ENCODE measurements at places on chromosomes 6 and 20.
A peak's percentile ranks its signal among the peaks of the same experiment; 100 is the strongest.

DNA sequence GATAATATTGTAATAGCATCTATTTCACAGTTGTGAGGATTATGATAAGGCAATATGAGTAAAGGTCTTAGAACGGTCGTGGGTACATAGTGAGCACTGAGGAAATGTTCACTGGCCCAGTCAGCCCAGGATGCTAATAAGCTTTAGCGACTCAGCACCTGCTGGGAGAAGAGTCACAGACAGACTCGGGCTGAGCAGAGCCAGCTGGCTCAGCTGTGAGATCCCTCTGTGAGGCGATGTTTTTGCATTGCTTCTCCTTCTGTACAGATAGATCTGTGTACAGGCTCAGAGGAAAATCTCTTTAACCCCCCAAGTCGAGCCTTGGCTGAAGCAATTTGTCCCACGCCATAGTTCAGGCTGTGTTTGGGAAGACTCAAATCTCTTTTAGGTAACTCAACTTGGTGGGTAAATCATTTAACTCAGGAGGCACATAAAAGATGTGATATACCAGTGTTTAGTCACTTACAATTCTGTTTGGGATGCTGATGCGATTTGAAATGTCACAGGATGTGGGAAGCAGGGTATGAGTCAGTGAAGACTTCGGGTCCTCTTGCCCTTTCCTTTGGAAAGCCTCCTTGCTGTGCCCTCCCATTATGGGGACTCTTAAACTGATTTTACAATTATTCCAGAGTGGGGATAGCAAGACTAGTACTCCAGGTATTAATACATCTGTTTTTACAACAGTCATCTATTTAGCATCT is 53.1 kb downstream of the PHACTR1 start:
- DNase-seq: no peak

- no peak for DNase-seq
Measured at GRCh38 chr6:127832381-127832780, 68.5 kb downstream of the THEMIS start.

GRCh38 chr6:120764312-120764711 is 570.0 kb downstream of the TBC1D32 start:
- DNase-seq: no peak

DNA sequence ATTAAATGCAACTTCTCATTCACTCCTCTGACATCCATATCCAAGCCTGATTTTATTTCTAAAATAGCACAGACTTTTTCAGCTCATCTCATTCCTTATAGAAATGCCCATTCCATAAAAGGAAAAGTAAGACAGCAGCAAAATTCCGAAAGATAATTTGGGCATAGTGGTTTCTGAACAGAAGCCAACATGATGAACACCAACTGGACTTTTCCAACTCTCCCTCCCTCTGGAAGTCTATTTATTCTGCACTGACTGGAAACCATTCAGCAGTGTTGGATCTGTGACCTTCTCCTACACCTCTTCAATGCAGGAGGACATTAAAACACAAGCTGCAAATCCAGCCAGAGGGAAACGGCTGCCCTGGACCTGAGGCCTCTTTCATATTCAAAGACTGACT is 306.2 kb upstream of the NT5E start:
- no peak for DNase-seq

- DNase-seq: no peak
Measured at GRCh38 chr6:121434037-121434770, 1.2 kb upstream of the GJA1 start.

DNA sequence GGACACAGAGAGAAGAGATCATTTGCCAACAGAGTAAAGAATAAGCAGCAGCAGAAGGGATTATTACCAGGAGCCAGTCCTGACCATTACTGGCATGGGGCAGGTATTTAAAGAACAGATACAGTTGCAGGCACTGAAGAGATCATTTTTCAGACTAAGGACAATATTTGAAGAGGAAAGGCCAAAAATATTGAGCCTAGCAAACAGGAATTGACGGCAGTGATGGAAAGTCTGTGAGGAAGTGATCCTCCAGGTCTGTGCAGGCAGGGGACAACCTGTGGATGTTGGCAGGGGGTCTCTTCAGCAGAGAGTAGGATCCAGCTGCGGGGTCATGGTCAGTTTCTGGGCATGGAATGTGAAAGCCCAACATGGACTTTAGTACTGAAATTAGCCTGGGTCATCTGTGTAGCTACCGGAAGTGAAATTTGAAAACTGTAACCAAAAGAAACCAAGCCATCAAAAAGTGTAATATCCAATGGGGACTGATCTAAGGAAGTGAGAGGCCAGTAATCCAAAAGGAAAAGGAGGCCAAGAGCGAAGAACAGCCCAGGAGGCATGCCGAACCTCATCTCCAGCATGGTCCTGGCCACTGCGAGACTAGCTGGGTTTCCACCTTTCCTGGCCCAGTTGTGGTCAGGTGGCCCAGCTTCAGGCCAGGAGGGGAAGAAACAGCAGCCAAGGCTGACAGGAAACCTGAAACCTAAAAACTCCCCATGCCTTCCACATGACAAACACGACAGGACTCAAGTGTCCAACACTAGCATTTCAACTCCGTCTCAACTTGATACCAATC is 115.1 kb upstream of the TNFAIP3 start:
- peak; percentile 65 for DNase-seq

GRCh38 chr20:41061155-41061554 is 32.5 kb downstream of the TOP1 start:
- no peak for DNase-seq

DNA sequence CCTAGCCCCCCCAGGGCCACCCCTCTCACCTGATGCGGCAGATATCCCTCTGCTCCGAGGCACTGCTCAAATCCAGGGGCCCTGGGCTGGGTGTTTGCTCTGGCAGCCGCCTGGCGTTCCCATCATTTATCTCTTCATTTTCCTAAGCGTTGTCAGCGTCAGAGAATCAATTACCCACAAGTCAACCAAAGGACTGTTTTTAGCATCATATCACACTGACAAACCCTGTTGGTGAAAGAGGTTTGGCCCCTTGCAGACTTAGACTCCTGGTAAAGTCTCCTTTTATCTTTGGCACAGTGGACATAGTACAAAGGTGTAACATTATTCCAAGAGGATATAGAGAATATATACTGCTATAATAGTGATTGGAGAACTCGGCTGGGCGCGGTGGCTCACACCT is at the start of gene GHRH:
GHRH (minus strand) TSS at position 101 of the 400 bp plus-strand sequence. CDS start 4,925 bp downstream, outside the sequence.
- no peak for DNase-seq

DNA sequence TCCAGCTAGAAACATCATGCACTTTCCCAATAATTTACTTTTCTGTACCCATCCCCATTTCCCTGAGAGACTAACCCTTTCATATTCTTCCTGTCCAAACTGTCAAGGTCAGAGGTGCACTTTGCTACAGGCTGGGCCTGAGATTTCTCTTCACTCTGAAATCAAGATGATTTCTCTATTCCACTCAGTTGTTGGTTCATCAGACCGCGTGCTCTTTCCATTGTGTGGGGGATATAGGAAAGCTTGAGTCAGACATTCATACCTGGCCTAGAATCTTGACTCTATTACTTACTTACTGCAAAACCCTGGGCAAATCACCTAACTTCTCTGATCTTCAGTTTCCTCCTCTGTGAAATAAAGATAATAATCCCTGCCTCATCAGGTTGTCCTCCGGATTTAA is 4.7 kb upstream of the ZDHHC14 start:
- no peak for DNase-seq

DNA sequence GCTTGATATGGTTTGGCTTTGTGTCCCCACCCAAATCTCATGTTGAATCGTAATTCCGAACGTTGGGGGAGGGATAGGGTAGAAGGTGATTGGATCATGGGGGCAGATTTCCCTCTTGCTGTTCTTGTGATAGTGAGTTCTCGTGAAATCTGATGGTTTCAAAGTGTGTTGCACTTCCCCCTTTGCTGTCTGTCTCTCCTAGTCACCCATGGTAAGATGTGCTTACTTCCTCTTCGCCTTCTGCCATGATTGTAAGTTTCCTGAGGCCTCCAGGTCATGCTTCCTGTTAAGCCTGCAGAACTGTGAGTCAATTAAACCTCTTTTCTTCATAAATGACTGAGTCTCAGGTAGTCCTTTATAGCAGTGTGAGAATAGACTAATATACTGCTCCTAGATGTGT is 19.9 kb downstream of the PFDN4 start:
- no peak for DNase-seq

- no peak for DNase-seq
Measured at GRCh38 chr6:16482702-16483314, 244.4 kb downstream of the GMPR start.

GRCh38 chr6:143419526-143419925 is 31.0 kb downstream of the ADAT2 start:
- DNase-seq: no peak

DNA sequence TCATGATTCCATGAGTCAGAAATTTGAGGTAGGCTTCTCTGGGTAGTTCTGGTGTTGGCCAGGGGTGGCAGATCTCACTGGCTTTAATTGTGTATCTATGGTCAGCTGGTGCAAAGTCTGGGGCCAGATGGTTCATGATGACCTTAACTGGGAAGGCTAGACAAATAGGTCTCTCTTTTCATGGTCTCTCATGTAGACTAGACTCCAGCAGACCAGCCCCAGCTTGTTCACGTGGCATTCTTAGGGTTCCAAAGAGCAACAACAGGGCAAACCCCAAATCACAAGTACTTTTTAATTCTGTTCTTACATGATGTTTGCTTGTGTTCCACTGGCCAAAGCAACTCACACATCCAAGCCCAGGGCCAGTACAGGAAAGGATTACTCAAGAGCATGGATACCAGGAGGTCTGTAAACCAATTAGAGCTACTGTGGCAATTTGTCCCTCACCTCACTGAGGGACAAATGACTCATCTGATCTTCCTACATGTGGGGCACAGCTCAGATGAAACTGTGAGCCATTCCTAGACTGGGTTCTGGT is 79.5 kb upstream of the PBOV1 start:
- DNase-seq: no peak

- peak; percentile 37 for DNase-seq
Measured at GRCh38 chr6:137309078-137309762, 90.0 kb upstream of the IFNGR1 start.

- no peak for DNase-seq
Measured at GRCh38 chr20:19918965-19919329, 98.2 kb upstream of the NAA20 start.

DNA sequence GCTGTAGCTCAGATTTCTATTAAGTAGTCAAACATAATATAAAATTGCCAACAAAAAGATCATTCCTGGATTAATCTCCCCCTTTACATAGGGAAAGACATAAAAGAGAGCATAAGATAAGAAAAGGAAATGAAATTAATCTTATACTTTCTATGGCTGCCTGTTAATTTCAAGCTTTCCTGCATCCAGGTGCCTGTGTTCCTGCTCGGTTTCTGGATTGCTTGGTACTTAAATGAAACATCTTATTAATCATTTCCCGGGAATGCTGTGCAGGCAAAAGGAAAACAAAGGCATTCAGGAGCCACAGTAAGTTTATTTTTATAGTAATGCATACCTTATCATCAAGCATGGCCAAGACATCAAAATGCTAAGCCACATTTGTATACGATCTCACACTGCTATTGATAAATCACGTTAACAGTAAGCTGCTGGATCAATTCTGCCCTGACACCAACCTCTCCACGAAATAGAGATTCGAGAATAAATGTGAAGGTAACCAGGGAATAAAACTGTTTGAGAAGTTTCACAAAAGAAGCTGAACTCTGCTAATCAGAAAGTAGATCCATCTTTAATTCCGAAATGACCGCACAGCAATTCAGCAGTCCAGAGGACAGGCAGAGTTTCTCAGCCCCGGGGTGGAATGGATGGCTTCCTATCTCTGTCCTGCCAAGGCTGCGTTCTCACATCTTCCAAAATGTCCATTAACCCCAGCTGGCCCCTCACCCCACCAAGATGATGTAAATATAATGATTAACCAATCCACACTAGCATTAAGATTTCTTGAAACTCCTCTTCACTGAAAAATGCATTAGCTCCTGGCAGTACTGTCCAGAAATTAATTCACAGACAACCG is 32.6 kb upstream of the APCDD1L start:
- no peak for DNase-seq

DNA sequence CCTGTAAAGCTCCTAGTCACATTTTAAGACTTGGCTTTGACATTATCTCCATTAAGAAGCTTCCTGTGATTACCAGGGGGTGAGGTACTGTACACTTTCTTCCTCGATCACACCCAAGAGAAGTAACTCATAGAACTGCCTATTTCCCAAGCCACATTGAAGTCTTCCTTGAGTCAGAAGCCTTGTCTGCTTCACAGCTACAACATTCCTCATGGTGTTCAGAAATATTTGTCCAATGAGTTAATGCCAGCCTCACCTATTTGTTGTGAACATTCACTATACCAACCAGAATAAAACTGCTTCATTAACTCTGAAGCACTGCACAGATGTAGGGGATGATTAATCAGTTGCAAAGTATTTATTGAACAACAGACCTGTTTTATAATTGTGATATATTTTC is 622.3 kb downstream of the PTPRT start:
- no peak for DNase-seq

- no peak for DNase-seq
Measured at GRCh38 chr6:3757241-3757641, 5.7 kb upstream of the PXDC1 start.

DNA sequence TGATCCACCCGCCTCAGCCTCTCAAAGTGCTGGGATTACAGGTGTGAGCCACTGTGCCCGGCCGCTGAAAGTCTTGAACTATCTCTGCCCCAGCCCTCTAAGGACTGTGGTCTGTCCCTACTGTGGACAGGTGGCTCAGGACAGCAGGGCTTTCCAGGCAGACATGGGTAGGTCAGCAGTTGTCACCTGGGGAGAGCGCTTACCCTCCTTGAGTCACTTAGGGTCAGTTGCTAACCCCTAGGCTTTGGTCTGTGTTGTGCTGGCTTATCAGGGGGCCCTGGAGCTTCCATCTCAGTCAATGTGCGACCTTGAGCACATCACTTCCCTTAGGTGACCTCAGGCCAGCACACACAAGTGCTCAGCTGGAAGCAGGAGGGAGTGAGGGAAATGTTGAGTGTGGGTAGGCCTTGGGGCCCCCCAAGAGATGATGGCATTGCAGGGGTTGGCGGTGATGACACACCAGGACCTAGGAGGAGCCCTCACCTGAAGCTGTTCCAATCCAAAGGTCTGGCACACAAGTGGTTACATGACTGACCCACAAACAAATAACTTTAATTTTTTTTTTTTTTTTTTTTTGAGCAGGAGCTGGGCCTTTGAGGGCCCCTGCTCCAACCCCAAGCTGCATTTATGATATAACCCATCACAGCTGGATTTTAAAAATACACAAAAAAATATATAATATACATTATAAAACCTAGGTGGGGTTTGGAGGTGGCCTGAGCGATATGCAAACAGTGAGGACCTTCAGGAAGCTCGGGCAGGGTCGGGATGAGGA is 5.1 kb downstream of the RPL10A start:
- DNase-seq: no peak

DNA sequence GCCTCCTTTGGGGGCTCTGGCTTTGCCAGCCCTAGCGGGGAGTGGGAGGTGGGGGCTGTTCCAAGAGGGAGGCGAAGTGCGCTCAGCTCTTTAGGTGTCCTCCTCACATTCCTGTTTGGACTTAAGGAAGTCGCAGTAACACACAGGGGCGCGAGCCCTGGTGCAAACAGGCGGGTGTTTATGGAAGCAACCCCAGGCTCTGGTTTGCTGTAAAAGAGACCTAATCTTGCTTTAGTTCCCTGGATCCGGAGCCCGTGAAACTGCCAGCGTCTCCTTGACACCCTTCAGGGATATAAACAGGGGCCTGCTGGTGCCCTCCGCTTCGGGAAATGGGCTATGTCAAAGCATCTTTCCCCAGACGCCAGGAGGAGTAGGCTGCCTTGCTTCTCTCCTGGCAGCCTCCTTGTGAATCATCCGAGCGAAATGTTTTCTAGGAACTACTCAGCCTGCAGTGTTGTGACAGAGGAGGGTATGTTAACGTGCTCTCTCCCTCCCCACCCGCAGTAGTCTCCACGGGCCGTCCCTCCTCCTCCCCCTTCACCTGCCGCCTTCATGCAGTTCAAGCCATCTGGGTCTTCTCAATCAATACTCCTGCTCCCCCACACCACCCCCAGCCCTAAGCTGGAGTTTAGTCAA is 168.0 kb upstream of the LRFN2 start:
- no peak for DNase-seq
